ENCODE measurements at places on chromosomes 4 and X.
A peak's percentile ranks its signal among the peaks of the same experiment; 100 is the strongest.

GRCh38 chr4:15479089-15479912 is 9.6 kb downstream of the CC2D2A start:
- peak; percentile 89 for DNase-seq

- DNase-seq = no peak
Measured at GRCh38 chrX:131791608-131792355, 231.3 kb upstream of the STK26 start.

- DNase-seq = no peak
Measured at GRCh38 chrX:104935581-104935980, 284.9 kb downstream of the TEX13A start.

DNA sequence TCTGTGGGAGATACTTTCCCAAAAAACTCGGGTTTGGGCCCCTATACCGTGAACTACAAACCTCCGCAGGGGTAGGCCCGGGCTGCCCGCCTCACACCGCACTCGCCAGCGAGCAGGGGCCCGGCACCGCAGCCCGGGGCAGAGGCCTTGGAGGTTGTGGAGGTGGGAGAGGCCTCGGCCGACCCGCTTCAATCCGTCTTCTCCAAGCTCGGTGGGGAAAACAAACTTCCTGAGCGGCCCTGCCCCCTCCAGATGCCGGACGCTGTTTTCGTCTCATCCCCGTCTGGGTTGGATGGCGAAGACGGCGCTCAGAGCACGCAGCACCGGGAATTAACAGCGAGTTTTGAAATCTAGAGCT is 442 bp upstream of the MCUB start:
- no peak for DNase-seq

DNA sequence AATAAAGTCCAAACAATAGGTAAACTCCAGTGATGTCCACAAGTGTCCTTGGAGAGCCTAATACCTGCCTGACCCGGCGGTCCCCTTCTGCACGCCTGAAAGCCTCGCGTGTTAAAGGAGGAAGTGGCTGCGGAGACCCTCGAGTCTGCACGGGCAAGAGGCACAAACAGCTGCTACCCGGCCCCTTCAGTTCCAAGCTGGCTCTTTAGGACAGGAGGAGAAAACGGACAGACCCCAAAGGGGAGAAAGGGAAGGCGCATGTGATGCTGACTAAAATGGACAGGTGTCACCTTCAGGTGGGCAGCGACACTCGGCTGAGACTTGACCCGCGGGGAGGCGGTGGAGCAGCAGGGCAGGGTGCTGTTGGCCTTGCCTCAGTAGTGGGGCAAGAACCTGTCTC is 102.7 kb upstream of the TENM3 start:
- no peak for DNase-seq

- no peak for DNase-seq
Measured at GRCh38 chr4:54571293-54572151, 86.2 kb upstream of the KIT start.
